ENCODE measurements at places on chromosomes 16 and 17. TPM values are rescaled to one million over a fixed set of nuclear protein-coding genes. Genes with fewer than 3 reads are reported as not detected.

Gene SLC6A2
- total RNA-seq = 0.50 TPM

Gene SEPTIN12
- not detected for total RNA-seq

Gene HOXB8
- total RNA-seq = 0.70 TPM

Gene ATP2A1
- total RNA-seq = 8.3 TPM

Gene KRT20
- total RNA-seq = not detected

Gene SAMD14
- total RNA-seq = 0.73 TPM

Gene ZG16
- total RNA-seq = 0.26 TPM

Gene TBC1D26
- total RNA-seq = 0.85 TPM

Gene JPH3
- not detected for total RNA-seq

Gene HEXIM1
- 49.3 TPM for total RNA-seq

Data from PC-9 (cell line).